ENCODE measurements at places on chromosomes 12 and 14.

GRCh38 chr12:102371165-102371564, 109.2 kb downstream of the IGF1 start:
- DNase-seq = no peak

GRCh38 chr12:77299001-77299400, 233.6 kb upstream of the E2F7 start:
- DNase-seq = no peak

DNA sequence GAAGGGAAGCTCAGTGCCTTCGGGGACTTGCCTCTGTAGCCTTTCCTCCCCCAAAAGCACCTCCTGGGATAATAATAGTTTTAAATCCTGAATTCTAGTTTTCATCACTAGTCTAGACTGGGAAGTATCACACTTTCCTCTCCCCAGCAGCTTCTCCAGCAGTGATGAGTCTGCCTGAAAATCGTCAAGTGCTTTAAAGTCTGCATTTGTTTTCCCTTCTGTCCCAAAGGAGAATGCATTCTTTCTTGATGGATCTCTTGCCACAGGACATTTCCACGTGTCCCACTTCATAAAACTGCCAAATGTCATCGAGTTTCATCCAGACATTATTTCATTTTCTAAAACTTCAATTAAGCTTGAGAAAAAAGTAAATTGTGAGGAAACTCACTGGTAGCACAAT, 15.0 kb downstream of the CSRP2 start:
- DNase-seq = no peak

DNA sequence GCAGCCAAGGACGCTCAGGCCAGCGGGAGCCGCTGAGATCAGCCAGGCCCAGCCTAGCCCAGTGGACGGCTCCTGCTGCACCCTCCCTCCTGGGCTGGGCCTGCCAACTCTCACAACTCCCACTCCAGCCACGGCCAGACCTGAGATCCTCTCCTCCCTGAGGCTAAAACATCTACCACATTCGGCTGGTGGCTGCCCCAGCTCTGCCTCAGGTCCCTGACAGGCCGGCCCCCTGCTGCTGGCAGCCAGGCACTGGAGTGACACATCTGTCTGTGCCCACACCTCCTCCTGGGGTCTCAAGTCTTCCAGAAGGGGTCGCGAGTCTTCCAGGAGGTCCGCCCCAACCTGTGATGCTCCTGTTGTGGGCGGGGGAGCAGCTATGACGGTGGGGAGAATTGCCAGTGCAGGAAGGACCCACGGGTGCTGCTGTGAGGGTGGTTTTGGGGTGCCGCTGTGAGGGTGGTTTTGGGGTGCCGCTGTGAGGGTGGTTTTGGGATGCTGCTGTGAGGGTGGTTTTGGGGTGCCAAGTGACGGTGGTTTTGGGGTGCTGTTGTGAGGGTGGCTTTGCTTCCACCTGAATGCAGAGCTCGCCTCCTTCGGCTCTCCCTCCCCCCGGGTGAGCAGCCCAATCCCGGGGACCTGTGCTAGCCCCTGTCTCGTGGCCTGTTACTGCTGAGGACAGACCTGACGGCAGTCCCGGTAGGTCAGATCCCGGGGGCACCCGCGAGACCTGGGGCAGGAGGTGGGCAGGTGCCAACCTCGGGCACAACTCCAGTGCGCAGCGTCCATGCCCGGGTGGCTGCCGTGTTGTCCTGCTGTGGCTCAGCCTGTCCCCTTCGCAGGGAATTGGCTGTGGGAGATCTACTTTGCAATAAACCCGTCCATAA, 27.5 kb upstream of the C14orf180 start:
- no peak for DNase-seq

DNA sequence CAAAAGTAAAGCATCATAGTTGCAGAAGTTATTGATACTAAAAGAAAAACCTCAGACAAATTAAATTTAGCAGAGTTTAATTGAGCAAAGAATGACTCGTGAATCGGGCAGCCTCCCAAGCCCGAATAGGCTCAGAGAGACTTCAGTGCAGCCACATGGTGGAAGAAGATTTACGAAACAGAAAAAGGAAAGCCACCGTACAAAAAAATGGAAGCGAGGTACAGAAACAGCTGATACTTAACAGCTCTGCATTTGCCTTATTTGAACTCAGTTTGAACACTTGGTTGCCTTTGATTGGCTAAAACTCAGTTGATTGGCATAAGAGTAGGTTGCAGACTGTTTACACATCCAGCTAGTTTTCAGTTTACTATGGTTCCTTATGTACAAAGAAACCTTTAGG, 12.9 kb downstream of the TTC9 start:
- no peak for DNase-seq

DNA sequence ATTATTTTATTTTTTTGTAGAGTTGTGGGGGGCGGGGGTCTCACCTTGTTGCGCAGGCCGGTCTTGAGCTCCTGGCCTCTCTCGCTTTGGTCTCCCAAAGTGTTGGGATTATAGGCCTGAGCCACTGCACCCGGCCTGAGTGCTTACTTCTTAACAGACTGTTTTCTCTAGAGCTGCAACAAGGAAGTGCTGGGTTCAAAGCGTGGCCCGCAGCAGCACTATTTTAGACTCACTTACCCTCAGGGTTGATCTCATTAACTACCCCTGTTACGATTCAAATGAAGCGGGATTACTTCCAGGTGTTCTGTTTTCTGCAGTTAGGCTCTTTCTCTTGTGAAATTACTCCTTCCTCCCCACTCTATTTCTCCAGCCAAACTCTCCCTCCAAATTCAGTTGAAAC, 8.7 kb downstream of the A2ML1 start:
- DNase-seq = no peak

GRCh38 chr12:47763481-47764346, 5.0 kb upstream of the RAPGEF3 start:
- no peak for DNase-seq

DNA sequence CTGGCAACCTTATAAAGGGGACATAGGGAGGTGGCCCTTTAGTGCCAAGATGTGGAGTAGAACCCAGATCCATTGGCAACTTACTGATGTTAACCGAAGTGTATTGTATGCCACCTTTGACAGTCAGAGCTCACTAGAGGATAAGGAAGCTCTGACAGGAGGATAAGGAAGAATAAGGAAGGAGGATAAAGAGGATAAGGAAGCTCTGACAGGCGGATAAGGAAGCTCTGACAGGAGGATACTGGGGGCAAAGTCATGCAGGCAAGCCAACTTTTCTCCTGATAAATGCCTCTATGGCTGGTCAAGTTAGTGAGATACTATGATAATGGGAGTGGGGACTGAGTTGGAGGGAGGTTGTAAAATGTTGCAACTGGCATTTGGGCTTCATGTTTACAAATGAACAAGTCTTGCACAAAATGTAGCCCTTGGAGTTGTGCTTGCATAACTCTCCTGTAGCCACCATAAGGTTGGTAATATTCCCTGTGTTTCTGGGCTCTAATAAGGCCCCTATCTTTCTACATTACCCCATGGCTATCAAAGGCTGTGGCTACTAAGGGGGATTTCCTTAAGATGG, 17.7 kb upstream of the DHRS2 start:
- no peak for DNase-seq

DNA sequence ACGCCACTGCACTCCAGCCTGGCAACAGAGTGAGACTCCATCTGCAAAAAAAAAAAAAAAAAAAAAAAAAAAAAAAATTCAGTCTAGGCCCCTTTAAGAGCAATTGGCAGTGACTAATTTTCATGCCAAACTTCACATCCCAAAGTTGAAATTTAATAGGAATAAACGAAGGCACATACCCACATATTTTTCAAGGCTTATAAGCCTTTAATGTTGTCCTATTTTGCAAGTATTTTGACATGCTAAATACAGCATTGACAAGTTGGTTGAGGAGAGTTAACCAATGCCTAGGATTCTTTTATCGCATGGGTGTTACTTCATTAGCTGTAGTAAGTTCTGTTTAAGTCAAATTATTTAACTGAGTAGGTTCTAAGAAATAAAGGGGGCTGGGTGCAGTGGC, 23.5 kb upstream of the HIP1R start:
- DNase-seq = no peak

- no peak for DNase-seq
Measured at GRCh38 chr12:30913323-30913722, 13.2 kb upstream of the TSPAN11 start.

GRCh38 chr12:112107306-112108201, 1.0 kb downstream of the NAA25 start:
- no peak for DNase-seq

DNA sequence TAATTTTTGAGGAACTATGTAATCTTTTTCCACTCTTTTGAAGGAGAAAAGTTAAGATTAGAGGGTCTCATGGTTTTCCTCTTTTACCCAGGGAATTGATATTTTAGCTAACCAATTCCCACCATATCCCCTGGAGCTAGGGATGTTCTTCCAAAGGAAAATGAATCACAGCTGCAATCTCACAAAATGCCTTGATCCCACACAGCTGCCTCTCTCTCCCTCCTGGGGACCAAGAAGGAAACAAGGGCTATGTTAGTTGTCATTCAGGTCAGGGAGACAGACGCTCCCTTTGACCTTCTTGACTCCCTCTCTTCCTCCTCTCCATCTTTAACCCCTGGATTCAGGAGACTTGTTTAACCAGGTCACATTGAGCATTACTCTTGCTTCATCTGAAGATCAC, 9.5 kb downstream of the DCN start:
- no peak for DNase-seq

DNA sequence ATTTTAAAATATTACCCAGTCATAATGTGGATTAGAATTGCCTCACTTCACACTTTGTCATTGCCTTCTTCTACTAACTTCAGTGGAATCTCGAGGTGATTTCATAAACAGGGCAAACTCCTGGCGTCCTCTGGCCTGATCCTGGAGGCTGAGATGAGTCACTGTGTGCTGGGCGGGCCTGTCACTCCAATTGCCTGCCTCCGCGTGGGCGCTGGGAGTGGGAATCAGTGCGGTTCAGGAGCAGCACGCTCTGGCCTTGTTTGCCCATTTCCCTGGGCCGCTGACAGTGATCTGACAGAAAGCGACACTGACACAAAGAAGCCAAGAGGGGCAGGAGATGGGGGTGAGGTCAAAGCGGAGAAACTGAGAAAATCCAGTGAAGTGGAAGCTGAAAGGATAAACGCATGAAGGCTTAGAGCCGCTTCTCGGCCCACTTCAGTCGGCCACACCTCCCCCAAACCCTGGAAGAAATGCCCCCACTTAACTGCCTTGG, 29.7 kb downstream of the LGR5 start:
- DNase-seq = no peak

- no peak for DNase-seq
Measured at GRCh38 chr12:122947352-122947792, 18.9 kb downstream of the ABCB9 start.

DNA sequence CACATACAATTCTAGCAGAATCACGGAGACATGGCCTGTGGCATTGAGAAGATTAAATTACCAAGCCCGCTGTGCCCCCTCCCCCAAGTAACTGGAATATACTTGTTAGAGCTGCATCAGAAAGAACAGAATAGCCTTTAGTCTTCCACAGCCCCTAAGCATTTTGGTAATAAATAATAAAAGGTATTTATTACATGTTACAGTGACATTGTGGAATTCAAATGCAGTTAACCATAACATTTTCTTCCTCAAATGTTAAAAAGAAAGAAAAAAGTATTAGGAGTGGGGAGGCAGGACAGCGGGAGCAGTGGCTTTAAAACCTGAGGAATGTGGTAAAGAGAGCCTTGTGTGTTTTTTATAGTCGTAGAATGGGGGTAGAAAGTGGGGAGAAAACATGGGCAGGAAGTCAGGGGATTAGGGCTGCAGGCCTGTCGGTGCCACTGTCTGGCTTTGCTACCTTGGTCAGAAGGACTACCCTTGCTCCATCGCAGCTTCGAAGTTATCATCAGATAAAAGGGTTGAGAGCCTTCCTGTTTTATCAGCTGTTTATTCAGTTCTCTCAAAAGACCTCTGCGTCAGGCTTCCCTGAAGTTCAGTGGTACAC, 255.9 kb downstream of the MSRB3 start:
- DNase-seq = no peak

DNA sequence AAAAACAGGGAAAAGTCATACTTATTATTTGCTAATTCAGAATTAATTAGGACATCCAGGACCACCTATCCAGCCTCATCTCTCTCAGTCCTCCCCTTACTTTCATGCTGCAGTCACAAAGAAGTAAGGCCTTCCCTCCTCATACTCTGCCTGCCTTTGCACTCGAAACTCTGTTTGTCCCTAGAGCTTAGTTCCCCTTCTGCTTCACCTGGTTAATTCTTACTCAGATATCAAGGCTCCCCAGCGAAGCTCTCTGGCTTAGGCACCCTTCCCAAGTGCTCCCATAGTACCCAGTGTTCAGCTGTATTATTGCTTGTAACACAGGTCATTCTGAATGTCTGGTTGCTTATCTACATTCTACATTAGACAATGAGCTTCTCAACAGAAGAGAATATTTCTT, 81.3 kb downstream of the ERGIC2 start:
- DNase-seq = no peak

DNA sequence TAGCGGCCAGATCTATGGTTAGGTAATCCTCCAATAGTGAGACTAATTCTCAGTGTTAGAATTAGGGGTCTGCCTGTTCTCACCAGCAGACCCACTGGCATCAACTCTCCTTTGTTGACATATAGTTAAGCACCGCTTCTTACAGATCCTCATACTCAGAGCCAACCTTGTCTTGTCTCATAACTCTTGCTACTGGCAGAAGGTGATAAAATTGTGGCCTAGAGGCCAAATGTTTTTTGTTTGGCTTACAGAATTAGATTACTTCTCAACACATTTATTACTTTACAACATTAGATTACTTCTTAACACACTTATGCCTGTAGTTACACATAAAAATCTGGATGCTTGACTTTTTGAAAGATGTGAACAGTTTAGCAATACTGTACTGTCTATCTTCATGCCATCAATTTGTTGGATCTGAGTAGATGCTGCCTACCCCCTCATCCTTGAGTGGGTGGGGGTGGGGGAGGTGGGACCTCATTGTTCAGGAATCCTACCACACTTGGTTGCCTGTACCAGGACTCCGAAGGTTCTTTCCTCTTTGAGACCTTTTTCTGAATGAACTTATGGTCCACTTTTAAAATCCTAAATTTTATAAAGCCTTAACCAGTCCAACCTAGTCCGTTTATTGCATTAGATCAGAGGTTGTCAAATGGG, 7.0 kb downstream of the MTHFD1 start:
- no peak for DNase-seq

GRCh38 chr14:78834766-78835451, 664.7 kb downstream of the NRXN3 start:
- no peak for DNase-seq

DNA sequence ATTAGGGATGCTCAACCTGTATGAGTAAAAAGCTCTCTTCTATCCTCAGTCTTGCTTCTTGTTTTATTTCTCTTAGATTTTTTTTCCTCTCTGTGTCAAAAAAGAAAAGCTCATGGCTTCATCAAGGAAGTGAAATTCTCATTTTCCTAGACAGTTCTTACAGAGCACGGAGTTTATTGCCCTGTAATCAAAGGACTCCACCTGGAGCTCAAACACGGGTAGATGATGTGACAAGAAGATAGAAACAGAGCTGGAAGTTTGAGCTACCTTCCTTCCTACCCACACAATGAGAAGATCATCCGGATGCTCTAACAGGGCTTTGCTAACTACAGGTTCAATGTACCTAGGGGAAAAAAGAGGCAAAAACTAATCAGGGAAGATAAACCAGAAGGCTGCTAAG, 564.8 kb downstream of the MED13L start:
- DNase-seq = no peak
